ENCODE measurements at places on chromosomes 16 and 17.

DNA sequence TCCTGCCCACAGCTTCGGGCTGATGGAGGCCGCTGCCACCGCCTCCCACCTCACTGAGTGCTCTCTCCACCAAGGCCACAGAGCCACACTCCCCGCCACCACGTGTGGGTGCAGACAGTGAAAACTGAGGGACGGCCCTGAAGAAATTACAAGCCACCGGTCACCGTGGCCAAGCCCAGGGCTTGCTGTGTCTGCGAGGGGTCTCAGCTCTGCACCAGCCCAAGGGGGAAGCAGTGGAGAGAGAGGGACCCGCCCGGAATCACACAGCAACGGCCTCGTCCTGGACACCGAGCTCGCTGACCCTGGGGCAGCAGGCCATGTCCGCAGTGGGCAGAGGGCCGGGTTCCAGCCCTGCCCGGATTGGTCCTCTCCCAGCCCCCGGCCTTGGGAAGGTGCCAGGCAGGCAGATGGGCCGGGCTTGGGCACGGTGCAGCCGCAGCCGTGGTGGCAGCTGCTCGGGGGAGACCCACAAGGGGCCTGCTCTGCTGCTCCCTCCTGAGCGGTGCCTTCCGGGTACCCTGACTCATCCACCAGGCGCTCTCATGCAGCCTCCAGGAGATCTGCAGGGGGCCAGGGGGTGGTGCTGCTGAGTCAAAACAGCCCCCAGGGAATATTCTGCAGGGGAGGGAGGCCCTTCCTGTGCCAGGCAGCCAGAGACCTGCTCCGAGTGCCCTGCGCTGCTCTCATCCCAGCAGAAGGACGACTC is 52.0 kb downstream of the CBFA2T3 start:
- DNase-seq: peak; percentile 92

GRCh38 chr17:65529761-65530522 is 31.5 kb downstream of the AXIN2 start:
- DNase-seq: no peak

- peak; percentile 97 for DNase-seq
Observed at GRCh38 chr16:71927383-71927782, 32.1 kb downstream of the IST1 start.

DNA sequence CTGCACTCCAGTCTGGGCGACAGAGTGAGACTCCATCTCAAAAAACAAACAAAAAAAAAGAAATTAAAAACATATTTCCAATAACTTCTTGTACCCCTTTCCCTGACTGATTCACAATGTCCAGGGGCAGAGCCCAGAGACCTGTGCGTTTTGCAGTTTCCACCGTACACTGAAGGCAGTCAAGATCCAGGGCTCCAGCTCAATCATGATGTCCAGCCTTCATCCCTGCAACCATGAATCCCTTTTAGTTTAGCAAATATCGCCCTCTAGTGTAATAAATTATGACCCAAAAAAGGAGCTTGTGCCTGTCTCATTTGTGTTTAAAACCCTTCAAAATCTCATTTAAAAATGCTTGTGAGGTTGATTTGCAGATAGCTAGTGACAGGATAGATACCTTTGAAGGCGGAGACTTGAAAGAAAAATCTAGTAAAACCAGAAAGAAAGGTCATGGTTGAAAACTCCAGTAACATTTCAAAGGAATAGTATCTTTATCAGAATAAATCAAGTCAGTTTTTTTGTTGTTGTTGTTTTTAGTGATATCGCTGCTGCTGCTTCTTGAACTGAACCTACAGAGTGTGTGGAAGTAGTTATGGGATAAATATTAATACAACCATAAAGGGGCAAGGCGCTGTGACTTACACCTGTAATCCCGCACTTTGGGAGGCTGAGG is 3.7 kb upstream of the ERN1 start:
- DNase-seq: peak; percentile 71

DNA sequence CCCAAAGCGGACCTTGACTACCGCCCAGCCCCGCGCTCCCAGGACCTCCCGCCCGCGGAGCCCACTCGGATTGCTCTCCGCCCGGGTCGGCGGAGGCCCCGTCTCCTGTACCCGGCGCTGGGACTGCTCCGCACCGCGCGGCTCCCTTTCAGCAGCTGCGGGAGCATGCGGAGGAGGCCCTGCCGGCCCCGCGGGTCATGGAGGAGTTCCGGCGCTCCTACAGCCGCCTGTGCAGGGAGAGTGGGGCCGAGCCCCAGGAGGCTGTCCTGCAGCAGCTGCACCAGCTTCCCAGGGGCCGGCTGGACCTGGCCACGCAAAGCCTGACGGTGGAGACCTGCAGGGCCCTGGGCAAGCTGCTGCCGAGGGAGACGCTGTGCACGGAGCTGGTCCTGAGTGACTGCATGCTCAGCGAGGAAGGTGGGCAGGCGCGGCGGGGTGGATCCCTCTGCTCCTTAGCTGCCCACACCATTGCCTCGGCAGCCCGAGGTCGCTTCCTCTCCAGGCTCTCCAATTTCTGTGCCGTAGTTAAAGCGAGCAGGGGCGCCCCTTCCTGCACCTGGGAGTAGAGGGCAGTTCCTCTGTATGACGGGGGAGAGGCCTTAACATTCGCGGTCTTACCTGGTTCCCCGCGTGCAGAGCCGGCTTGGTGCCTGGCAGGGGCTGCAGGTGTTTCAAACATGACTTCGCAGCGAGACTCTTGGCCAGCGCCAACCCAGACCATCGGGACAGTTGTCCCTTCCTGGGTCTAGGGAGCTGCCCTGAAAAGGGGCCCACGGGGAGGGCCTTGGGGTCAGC is 539 bp downstream of the LRRC45 start:
- peak; percentile 31 for DNase-seq

DNA sequence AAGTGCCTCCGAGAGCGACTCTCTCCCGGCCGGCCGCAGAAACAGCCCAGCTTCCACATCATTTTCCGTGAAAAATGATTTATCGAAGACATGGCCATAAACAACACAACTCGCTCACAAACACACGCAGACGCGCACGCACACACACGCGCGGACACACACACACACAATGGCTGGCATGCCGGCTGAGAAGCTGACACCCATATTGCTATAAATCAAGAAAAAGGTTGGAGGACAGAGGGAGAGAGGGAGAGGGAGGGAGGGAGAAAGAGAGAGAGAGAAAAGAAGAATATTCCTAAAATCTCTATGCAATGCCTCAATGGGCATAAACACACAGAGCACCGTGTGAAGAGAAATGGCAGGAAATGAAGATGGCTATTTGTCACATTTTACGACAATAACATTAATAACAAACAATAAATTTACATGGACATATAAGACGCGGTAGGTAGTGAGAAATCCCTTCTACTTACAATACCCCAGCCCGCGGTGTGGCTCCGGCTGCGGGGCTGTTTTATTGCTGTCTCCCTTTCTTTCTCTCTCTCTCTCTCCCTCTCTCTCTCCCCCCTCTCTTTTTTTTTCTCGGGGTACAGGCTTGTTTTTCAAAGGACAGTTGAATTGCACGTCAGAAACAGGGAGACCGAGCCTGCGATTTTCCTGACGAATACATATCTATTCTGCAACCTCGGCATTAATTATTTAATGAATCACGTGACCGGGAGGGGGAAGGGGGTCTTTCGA is 9.5 kb downstream of the HOXB4 start:
- DNase-seq: no peak

GRCh38 chr17:76581515-76581914 is 4.1 kb downstream of the ST6GALNAC2 start:
- DNase-seq: no peak

DNA sequence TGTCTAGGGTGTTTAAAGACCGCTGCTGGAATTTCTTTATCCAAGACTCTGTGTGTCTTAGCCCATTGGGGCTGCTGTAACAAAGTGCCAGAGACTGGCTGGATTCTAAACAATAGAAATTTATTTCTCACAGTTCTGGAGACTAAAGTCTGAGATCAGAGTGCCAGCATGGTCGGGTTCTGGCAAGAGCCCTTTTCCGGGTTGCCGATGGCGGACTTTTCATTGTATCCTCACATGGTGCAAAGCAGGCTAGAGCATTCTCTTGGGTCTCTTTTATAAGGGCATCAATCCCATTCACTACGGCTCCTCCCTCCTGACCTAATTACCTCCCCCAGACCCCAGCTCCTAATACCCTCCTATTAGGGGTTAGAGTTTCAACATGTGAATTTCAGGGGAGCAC is 9.5 kb downstream of the NLRC5 start:
- DNase-seq: no peak

GRCh38 chr17:38885044-38885727 is 15.3 kb downstream of the LASP1 start:
- no peak for DNase-seq
